LHCN-M2 (cell line): ENCODE measurements at places on chromosomes 2 and 18.

- peak; percentile 6 for DNase-seq
Measured at GRCh38 chr2:113298176-113298575, 19.5 kb upstream of the PAX8 start.

- no peak for DNase-seq
Measured at GRCh38 chr2:100113990-100114433, 28.4 kb downstream of the AFF3 start.

GRCh38 chr2:39156107-39156506 lies 35.3 kb upstream of the SOS1 start:
- DNase-seq, result no peak

DNA sequence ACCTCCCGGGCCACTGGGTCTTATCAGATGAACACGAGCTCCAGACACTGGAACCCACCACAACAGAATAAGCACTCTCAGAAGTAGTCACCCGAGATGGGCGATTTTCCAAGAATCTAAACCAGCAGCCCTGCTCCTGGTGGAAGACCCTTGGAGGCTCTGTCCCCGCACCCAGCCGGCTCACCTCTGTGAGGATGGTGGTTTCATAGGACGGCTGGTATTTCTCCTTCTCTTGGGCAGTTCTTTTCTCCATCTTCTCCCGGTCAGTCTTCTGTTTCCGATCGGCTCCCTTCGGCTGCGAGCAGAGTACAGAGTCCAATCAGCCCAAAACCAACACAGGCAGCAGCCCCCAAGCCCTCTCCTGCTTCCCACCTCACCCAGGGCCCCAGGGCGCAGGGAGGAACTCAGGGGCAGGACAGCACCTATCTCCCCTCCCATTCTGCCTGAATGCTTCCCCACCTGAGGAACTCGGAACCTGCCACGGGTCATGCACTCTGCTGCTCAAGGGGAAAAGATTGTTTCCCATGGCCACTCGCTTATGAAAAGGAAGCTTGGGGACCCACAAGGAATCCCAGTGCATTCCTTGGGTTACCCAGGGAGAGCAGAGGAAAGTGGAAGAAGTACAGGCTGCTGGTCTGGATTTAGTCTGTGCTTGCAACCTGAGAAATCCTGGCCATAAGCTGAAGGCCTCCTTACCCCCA lies 42.7 kb downstream of the TFCP2L1 start:
- no peak for DNase-seq

DNA sequence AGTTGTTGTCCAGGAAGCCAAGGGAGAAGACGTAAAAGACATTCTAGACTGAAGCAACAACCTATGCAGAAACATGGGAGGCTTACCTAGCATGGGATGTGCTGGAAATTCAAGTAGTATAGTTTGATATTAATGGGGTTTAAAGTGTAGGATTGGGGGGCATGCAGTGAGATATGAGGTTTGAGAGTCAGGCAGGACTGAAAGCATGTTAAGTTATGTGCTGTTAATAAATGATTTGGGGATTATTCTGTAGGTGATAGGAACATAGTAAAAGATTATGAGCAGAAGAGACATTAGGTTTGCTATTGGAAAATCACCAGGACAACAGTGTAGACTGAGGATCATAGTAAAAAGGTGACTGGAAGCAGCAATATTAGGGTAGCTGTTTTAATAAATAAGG lies 3.2 kb downstream of the EHBP1 start:
- no peak for DNase-seq

DNA sequence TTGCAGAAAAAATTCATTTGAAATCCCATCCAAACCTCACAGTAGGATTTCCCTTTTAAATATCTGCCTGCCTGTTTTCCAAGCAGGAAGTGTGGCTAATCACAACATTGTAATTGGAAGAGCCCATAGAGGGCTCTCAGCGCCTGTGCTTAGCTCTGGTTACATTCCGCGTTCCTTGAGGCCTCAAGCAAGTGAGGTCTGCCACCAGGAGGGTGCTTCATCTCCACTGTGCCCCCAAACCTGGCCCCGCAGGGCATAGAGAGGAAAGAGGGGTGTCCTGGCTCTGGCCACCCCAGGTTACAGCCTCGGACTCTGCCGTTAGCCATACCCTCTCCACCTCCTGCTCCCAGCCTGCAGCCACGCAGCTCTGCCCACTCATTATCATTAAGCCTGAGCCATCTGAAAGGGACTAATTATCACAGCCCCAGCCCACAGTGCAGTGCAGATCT lies 214.8 kb downstream of the SP3 start:
- DNase-seq, result peak; percentile 15

DNA sequence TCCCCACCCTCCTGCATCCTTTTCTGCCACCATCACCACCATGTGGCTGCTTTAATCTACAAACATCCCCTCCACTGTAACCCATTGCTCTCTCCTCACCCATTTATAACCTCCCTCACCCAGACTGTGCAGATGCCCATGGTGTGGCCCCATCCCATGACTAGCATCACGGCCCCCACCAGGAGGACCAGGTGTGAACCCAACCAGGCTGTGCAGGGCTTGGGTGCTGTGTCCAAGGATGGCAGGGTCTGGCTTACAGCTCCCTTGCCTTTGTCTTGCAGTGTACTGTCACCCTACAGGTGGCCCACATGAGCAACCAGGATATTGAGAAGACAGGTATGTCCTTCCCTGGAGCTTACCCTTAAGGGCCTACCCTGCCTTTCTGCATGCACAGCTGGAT lies 6.8 kb downstream of the FER1L5 start:
- DNase-seq, result no peak

- DNase-seq, result no peak
Measured at GRCh38 chr2:233165895-233166661, 85.4 kb upstream of the ATG16L1 start.

DNA sequence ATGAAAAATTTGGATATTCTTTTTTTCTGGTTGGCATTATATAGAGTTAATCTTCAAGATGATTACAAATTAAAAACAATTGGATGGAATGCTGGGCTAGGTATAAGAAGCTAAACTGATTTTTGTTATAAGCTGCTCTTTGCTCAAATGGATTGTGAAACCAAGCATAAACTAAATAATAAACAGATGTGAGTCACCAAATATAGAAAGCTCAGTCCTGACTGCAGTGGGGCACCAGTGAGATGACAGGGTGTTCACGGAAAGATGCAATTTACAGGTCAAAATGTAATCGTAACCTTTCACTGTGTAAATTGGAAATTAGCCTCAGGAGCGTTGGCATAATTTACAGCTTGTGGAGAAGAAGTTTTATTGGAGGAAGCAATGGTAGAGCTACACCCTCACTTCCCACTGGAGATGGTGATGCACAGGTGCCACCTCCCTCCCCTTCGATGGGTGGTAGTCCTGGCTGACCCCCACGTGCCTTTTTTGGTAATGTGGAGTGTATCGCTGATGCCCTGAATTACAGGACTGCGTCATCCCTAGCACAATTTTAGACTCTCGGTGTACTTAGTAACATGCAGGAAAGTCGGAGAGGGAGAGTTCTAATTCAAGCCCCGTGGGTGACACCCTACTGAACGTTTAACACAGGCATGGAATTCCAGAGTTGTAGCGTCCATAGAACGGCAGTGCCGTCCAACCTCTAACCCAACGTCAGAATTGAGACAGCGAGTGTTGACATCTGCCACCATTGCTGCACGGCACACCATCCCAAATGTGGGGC lies 73.9 kb upstream of the NFATC1 start:
- no peak for DNase-seq

GRCh38 chr2:23347471-23348092 lies 37.4 kb upstream of the KLHL29 start:
- no peak for DNase-seq

DNA sequence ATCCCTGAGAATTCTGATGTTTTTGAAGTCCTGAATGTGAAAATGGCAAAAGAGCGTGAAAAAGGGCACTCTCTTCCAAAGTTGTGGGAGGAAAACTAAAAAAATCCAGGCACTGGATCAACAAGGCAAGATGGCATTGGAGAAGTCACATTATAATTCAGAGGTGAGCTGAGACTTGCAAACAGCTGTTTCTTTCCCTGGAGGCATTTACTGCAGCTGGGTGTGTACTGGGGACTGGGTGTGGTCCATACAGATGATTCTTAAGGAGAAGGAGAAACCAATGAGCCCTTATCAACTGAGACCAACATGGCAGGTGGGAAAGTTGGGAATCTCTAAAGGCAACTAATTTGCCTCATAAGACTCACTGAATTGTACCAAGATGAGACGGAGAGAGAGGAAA lies 313.9 kb downstream of the TRIB2 start:
- DNase-seq, result no peak

- no peak for DNase-seq
Measured at GRCh38 chr2:143280097-143280757, 151.0 kb downstream of the ARHGAP15 start.

DNA sequence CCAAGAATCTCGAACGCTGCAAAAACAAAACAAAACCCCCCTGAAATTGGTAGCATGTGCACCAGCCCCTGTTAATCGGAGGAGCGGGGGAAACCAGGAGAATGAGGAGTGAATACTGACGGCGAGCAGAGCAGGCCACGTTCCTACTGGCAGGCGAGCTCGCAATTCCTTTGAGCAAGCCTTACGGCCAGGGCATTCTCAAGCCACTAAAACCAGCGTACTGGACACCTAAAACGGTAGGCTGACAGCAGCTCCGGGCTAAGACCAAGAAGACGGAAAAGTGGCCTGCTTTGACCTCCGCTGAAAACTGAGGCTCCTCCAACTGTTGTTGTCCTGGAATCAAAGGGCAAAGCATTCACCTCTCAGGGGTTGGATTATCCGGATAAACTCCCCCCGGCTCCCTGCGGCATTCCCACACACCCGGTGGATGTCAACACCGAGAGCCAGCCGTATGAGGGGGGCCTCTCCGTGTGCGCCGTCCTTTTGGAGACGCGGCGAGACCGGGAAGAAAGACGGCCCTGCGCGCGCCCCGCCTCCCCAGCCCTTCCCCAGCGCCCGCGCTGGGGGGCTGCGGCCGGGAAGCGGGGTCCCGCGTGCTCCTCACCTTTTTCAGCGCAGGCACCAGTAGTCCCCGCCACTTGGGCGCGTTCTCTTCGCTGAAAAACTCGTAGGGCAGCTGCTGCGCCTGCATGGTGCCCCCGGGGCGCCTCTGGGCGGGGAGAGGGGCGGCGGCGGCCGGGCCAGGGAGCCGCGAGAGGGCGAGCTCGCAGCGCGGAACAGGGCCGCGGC lies 925 bp downstream of the SOS1 start:
- DNase-seq, result peak; percentile 54

DNA sequence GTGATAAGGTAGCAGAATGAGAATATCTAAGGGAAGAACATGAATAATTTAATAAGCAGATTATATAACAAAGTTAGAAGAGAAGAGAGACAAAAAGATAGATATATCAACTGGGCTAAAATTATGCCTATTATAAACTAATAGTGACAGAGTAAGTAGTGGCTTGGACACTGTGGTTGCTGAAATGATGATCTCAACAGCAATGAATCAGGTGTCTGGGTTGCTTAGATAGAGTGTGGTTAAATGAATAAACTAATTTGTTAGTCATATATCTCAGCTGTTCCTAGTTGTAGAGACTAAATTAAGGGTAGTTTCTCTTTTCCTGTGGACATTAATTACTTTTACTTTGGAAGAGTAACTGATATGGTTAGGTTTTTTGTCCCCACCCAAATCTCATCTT lies 1485.4 kb upstream of the CELF4 start:
- peak; percentile 19 for DNase-seq

- peak; percentile 35 for DNase-seq
Measured at GRCh38 chr2:170587922-170588321, 127.2 kb upstream of the SP5 start.

GRCh38 chr2:42842466-42842865 lies 50.1 kb upstream of the HAAO start:
- DNase-seq, result no peak

- DNase-seq, result no peak
Measured at GRCh38 chr18:78521136-78521535, 458.5 kb upstream of the SALL3 start.

- DNase-seq, result no peak
Measured at GRCh38 chr2:19545507-19545906, 187.1 kb upstream of the OSR1 start.

DNA sequence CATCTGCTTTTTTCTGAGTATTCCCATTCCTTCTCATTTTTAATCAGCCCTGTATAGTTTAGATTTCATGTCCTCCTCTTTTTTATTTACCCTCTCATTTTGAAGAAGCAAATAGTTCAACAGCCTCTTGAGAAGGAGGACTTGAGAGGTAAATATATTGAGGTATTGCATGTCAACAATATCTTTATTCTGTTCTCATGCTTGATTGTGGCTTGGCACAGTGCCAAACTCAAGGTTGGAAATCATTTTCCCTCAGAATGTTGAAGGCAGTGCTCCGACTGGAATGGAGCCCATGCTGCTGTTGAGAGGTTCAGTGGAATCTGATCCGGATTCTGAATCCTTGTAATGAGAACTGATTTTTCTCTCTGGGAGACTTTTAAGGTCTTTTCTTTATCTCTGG lies 31.0 kb upstream of the GALNT3 start:
- DNase-seq, result peak; percentile 62

DNA sequence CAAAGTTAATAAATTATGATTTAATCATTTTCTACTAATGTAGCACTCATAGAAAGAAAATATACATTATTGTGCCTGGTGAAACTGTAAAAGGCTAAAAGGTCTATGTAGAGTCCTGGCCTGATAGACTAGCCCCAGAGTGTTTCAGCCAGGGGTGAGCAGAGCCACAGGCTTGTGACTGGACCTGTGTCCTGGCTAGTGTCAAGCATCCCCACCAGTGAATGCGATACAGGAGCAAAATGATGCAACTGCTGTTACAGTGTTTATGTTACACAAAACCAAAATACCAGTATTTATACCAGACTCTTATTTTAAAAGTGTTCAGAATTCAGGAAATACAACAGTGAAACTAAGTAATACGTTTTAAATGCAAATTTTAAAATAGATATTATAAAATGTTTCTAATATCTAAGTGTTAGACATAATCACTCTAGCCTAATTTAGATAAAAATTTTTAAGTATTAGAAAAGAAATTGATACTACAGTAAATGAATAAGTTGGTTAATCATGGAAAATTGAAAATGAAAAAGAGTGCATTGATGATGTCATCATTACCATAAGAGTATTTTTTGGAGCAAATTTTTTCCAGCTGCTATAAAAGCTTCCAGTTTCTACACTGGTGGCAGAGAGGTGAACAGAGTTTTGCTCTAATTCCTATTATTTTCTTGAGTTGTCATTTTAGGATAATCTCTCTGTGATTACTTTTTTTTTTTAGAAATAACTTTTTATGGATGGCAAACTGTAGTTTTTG lies 6.2 kb upstream of the TSPYL6 start:
- DNase-seq, result no peak

GRCh38 chr18:49866680-49867079 lies 53.3 kb upstream of the ACAA2 start:
- DNase-seq, result no peak

- no peak for DNase-seq
Measured at GRCh38 chr2:75210409-75210808, 11.1 kb upstream of the TACR1 start.

- DNase-seq, result no peak
Measured at GRCh38 chr2:168183308-168183997, 63.9 kb downstream of the STK39 start.

- DNase-seq, result no peak
Measured at GRCh38 chr2:98895901-98896300, 40.1 kb downstream of the CRACDL start.

DNA sequence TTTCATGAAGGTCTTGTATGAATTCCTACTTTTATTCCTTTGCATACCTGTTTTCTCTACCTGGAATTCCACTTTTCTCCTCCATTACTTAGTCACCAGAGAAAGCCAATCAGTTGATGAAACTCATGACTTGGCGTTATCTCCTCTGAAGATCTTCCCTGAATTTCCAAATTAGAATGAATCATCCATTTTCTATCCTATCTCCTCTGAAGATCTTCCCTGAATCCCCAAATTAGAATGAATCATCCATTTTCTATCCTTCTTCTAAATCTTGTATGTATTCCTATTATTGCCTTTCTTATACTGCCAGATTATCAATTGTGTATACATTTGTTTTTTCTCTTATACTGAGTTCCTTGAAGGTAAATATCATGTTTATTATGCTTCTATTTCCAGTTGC lies 440.4 kb downstream of the CCDC85A start:
- no peak for DNase-seq
